ENCODE measurements at places on chromosomes 6 and 20. TPM values are rescaled to one million over a fixed set of nuclear protein-coding genes. Genes with fewer than 3 reads are reported as not detected.

- peak; percentile 95 for ATAC-seq
Measured at GRCh38 chr20:40090236-40090635, 598.8 kb downstream of the MAFB start.

DNA sequence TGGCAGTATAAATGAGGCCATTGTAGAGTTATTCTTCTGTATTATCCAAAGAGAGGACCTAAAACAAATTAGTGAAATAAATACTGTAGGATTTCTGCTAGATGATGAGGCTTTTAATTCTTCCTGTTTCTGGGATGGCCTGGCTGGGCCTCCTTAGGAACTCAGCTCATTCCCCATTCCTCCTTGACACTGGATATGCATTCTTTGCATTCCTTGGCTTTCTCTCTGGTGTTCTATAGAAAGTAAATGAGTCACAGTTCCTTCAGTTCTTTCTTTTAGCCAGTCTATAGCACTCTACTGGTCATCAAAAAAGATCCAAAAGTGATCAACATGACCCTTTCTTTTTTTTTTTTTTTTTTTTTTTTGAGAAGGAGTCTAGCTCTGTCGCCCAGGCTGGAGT is 8.6 kb downstream of the OR10C1 start:
- ATAC-seq = no peak

DNA sequence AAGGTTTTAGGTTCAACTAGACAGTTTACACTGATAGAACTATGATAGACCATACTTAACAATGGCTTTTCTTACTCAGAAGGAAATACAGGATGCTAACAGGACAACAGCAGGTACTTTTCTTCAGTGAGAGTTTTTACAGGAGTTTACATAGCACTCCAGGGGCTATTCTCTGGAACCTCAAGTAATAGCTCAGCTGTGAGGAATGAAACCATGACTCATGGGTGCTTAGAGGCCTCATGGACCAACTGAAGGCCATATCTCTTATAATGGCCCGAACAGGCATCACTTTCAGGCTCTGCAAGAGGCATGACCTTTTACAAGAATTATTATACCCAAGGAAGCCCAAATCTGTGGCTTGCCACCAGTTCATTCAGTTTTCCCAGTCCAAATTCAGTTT is 31.8 kb downstream of the TREML1 start:
- ATAC-seq = no peak

GRCh38 chr6:154249499-154250298 is 106.9 kb downstream of the IPCEF1 start:
- no peak for ATAC-seq

GRCh38 chr6:32075781-32076180 is 33.4 kb downstream of the TNXB start:
- peak; percentile 71 for ATAC-seq

DNA sequence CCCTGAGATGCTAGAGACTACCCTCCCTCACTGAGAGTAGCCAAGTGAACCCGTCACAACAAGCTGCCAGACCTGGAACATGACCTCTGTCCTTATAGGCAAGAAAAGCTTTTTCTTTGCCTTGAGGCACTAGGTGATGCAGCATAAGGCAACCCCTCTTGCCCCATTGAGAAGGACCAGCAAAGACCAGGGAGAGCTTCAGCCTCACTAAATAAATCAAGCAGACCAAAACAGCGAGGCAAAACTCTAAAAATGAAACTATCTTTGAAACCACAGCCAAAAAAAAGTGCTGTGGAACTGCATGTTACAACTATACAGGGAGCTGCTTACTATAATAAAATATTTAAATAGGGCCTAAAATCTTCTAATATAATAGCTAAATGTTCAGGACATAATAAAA is 62.6 kb upstream of the FAM83B start:
- no peak for ATAC-seq

GRCh38 chr6:165873976-165874375 is 210.9 kb upstream of the PDE10A start:
- no peak for ATAC-seq

DNA sequence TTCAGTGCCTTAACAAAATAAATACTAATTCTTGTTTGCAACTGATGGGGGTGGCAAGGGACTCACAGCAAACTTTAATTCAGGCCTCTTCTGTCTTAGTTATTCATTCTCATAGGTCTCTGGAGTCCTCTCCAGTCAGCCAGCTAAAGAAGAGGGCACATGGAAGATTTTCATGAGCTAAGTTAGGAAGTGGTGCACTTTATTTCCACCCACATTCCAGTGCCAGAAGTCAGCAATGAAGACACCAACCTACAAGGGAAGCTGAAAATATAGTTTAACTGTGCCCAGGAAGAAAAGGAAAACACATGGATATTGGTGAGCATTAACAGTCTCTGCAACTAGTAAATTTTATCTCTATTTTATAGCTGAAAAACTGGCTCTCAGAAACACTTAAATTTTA is 16.7 kb upstream of the IRAK1BP1 start:
- no peak for ATAC-seq

- ATAC-seq = no peak
Measured at GRCh38 chr6:157491571-157492232, 110.7 kb downstream of the ZDHHC14 start.

GRCh38 chr6:15930207-15930606 is 198.7 kb upstream of the MYLIP start:
- no peak for ATAC-seq

ZNF334 gene
- total RNA-seq = 2.0 TPM

MRPS18B gene
- 48.2 TPM for total RNA-seq

ZKSCAN3 gene
- total RNA-seq = 2.4 TPM

TBC1D7 gene
- 16.6 TPM for total RNA-seq

PDE7B gene
- 0.68 TPM for total RNA-seq

IL20RA gene
- 13.3 TPM for total RNA-seq

OOEP gene
- 0.36 TPM for total RNA-seq

RBM24 gene
- total RNA-seq = 0.32 TPM
